NCI-H226 (cell line): ENCODE measurements at places on chromosomes 5 and 9.

GRCh38 chr5:119016125-119016774 is 27.9 kb upstream of the DTWD2 start:
- DNase-seq = no peak

DNA sequence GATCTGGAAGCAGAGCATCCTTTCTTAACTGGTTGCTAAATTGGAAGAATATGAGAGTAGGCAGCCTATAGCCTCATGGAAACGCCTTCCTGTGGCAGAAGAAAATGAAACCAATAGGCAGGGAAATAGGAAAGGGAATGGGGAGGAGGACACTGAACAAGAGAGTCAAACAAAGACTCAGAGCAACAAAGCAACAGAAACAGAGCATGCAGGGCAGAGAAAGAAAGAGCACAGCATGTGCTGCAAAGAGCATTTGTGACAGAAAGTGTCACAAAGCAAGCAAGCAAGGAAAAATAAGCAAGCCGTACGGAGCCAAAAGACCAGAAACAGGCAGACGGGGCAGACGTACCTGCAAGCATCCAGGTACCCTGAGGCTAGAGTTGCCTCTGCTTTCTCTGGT is 123.1 kb downstream of the RAPGEF6 start:
- no peak for DNase-seq

DNA sequence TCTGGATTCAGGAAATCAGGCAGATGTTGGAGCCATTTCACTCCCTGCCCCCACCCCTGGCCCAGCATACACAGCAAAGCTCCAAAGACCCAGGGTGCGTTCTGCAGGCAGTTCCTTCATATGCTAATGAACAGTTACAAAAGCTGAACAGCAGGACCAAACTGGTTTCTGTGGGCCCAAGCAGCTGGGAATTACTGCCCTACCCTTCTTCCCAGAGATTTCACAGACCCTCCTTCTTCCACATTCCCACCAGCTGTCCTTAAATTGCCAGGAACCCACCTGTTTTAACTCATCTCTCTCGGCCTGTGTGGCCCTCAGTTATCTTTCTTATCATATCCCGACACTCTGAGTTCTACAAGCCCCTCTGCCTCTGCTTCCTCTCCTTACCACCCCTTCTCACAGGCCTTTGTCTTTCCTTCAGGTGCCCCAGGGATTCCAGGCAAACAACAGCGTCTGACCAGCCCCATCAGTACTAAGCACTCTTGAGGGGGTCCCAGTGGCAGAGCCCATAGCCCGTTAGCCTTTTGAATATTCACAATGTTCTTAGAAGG is 10.6 kb upstream of the F2RL1 start:
- no peak for DNase-seq

DNA sequence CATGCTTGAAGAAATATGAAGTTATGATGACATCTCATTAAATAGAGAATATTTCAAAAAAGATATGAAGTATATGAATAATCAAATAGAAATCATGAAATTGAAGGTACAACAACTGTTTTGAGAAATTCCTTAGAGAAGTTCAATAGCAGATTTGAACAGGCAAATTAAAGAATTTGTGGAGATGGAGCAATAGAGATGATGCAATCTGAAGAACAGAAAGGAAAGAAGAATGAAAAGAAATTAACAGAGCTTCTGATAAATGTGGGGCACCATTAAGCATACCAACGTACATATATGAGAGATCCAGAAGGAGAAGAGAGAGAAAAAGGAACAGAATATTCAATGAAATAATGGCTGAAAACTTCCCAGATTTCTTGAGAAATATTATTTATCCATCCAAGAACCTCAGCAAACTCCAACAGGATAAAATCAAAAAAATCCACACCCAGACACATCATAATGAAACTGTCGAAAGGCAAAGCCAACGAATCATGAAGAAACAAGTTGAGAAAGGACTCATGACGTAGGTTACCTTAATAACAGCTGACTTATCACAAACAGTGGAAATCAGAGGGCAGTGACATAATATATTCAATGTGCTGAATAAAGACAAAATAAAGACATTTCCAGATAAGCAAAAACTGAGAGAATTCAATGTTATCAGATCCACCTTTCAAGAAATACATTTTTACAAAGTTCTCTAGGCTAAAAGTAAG is 297.2 kb upstream of the TARS1 start:
- no peak for DNase-seq

DNA sequence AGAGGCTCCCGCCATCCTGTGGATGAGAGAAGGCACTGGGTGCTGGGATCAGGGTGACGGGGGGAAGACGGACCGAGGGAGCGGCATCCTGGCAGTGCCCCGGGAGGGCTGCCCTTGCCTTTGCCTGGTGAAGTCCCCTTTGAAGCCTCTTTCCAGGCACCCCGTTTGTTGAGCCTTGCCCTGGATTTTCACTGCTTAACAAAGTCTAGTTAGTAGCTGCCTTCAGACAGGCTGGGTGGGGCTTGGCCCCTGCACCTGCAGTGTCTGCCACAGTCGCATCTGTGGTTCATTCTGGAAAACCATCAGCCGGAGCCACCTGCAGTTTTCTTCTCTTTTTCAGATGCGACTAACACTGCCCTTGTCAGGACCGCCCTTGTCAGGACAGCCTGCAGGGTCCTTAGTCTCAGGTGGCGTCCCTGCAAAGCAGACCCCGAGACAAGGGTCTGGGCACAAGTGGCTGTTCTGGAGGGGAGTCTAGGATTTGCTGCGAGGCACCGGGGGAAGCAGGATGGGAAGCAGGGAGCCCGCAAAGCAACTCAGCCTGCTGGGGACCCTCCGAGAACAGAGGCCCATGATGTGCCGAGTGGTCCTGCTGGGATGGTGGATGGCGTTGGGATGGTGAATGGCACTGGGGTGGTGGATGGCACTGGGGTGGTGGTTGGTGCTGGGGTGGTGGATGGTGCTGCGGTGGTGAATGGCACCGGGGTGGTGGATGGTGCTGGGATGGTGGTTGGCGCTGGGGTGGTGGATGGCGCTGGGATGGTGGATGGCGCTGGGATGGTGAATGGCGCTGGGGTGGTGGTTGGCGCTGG is 147.9 kb upstream of the COL5A1 start:
- DNase-seq = no peak

DNA sequence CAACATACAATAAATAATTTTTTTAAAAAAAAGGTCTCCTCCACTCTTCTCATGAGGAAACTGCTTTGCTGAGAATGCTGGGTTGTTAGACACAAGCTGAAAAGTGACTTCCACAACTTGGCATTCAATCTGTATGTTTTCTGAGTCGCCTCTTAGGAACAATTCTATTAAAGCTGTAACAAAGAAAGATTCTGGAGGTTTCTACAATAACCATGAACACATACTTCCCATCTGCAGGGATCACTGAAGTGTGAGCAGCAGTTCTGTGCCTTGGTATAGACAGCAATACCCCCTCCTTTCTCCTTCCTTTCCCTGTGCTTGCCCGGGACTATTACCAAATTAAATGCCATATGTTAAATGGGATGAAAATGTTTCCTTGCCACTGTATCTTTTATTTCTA is 1.5 kb downstream of the DIRAS2 start:
- DNase-seq = no peak

DNA sequence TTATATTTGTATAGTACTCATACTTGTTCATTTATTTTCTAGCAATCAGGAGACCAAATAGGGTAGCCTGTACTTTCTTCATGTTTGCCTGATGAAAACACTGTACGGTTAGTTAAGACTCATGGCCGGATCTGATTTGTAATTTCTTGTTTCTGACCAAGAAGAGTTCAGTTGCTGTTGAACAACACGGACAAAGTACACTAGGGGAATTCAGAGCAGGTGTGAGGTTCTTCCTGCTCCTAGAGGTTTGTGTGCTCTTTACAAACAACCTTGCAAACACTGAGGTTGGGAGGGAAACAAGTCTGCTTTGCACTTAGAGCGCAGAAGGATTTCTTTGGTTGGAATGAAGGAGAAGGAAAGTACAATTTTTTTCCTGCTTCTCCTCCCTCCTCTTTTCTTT is 69.7 kb downstream of the TRIO start:
- no peak for DNase-seq

DNA sequence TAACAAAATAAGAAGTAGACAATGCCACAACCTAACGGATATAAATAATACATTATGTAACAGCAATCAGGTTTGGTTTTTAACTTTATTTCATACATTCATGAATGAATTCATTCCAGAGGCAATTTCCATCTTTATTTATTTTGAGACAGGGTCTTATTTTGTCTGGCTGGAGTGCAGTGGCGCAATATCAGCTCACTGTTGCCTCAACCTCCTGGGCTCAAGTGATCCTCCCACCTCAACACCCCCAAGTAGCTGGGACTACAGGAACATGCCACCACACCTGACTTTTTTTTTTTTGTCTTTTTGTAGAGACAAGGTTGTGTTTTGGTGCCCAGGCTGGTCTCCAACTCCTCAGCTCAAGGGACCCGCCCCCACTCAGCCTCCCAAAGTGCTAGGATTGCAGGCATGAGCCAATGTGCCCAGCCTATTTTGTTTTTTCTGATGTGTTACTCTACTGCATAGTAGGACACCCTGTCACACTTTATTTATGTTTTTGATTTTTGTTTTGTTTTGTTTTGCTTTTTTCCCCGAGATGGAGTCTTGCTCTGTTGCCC is 26.3 kb upstream of the C5orf24 start:
- DNase-seq = no peak

- no peak for DNase-seq
Observed at GRCh38 chr5:134642931-134643530, 5.6 kb upstream of the SEC24A start.
